Activated CD8-positive, alpha-beta T cell treated with anti-CD3 and anti-CD28 coated beads, Interleukin-2, amount 10 ng/mL, durations not matched to agents 7 days and 5 days (primary cell): ENCODE measurements at places on chromosomes 5 and 9. TPM values are rescaled to one million over a fixed set of nuclear protein-coding genes. Genes with fewer than 3 reads are reported as not detected.

LCN9 gene
- total RNA-seq: not detected

ADAMTS6 gene
- 3.4 TPM for total RNA-seq

ISL1 gene
- total RNA-seq: not detected

GARIN3 gene
- total RNA-seq: not detected

ARHGEF39 gene
- total RNA-seq: 17.2 TPM
